ENCODE measurements at places on chromosomes 4 and X.

GRCh38 chrX:104712515-104712914 lies 146.5 kb downstream of the IL1RAPL2 start:
- DNase-seq: no peak

DNA sequence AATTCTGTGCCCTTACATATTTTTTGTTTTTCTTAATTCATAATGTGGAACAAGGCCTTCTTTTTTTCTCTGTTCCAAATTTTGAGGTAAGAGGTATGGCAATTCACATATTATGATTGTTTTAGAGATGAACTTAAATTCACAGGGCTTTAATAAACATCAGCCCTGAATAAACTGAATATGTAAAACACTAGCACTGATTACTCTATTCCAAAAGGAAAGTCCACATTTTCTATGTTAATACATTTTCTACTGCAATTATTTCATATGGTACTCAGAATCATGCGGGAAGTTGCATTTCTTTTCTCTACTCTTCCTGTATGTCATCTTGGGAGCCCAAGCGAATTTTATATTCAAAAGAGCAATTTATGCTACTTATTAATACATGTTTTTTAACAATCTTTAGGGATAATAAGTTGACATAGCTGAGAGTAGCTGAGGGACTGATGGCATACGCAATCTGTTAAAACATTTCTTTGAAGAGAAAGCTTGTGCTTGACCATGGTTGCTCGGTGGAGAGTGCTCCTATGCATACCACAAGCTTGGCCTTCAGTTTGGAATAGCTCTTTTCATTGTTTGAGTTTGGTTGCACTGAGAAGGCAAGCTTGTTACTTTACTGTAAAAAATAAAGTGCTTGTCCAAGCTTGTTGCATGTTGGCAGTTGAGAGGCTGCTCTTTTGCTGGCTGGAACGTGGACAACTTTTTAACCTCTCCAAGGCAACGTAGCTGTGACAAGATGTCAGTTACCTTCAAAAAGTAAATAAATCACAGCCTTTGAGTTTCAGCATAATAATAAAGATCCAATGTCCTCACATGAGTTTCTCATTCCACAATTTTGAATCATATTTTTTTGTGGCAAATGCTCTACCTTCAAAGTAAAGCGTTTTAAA lies 196.3 kb upstream of the SPRY1 start:
- no peak for DNase-seq

DNA sequence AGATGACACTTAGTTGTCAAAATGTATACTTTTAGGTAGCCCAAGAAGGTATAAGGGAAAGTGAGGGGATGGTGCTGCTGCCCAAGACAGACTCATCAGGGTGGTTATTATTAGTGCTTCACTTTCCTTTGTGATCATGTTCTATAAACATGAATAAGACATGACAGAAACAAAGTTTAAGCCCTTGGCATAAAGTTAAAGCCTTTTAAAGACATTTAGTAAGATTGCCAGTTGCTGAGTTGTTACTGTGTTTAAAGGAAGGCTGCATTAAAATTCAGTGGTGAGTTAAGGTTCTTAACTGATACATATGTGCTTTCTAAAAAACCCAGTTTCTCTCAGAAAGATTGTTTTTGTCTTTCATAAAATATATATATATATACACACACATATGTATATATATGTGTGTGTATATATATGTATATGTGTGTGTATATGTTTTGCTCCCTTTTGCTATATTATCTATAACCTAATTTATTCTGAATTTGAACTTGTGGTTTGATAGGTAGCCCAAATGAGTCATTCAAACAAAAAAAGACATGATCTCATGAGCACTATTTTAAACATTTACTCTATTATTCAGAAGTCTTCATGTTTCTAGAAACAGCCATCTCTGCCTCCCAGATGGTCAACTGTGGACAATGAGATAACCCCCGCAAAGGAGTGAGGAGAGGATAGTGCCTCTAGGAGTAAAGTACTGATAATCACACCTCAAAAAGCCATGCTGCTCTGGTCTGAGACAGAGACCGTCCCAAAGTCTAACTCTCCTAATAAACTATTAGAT lies 98.1 kb upstream of the OTUD4 start:
- DNase-seq: no peak

DNA sequence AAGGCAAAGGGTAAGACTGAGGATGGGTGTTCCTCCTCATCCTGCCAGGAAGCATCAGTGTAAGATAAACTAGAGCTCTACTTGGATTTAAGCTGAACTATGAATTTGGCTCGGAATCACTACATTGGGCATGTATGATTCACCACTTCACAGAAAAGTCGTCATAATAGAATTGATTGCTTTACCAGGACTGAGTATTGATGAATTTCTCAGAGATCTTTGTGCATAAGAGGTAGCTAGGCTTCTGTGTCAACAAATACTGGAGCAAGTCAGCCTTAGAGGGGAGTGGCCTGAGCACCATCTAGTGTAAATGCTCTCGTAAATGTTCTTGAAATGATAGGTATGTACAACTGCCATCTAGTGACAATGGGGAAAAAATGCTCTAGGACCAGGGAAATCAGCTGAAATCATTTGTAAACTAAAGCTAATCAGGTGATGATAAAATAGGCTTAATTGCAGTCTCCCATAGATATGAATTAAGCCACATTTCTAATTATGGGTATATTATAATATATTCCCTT lies 309.5 kb upstream of the FMR1 start:
- DNase-seq: no peak

DNA sequence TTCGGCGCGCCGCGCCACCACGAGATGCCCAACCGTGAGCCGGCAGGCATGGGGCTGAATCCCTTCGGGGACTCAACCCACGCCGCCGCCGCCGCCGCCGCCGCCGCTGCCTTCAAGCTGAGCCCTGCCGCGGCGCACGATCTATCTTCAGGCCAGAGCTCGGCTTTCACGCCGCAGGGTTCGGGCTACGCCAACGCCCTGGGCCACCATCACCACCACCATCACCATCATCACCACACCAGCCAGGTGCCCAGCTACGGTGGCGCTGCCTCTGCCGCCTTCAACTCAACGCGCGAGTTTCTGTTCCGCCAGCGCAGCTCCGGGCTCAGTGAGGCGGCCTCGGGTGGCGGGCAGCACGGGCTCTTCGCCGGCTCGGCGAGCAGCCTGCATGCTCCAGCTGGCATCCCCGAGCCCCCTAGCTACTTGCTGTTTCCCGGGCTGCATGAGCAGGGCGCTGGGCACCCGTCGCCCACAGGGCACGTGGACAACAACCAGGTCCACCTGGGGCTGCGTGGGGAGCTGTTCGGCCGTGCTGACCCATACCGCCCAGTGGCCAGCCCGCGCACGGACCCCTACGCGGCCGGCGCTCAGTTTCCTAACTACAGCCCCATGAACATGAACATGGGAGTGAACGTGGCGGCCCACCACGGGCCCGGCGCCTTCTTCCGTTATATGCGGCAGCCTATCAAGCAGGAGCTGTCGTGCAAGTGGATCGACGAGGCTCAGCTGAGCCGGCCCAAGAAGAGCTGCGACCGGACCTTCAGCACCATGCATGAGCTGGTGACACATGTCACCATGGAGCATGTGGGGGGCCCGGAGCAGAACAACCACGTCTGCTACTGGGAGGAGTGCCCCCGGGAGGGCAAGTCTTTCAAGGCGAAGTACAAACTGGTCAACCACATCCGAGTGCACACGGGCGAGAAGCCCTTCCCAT lies 1.1 kb downstream of the ZIC3 start:
- DNase-seq: no peak

GRCh38 chr4:8035371-8035780 lies 95.7 kb upstream of the AFAP1 start:
- DNase-seq: no peak

DNA sequence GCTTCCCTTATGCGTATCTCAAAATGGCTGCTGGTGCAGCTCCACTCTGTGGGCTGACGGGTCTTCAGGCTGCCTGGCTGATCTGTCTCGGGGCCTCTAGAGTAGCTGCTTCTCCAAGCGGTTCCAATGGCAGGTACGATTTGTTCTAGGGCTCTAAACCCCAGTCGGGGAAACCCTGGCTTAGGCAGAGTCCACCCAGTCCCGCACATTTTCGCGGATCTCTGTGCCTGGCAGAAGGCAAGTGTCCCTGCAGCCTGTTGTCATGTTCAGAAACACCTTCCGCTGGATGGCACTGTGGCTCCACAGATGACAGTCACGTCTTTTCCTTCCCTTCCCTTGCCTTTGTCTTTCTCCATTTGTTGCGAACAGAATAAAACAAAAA lies 54.4 kb downstream of the NBDY start:
- peak; percentile 61 for DNase-seq

DNA sequence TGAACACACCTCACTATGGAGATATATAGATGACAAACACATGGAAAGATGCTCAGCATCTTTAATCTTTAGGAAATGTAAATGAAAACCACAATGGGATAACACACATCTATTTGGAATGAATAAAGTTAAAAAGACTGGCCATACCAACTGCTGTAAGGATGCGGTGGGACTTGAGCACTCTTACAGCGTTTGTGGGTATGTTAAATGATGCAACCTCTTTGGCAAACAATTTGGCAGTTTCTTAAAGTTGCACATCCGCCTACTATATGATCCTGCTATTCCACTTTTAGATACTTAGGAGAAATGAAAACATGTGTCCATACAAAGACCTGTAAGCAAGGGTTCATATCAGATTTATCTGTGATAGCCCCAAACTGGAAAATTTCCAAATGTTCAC lies 50.7 kb downstream of the MRPL1 start:
- DNase-seq: no peak

DNA sequence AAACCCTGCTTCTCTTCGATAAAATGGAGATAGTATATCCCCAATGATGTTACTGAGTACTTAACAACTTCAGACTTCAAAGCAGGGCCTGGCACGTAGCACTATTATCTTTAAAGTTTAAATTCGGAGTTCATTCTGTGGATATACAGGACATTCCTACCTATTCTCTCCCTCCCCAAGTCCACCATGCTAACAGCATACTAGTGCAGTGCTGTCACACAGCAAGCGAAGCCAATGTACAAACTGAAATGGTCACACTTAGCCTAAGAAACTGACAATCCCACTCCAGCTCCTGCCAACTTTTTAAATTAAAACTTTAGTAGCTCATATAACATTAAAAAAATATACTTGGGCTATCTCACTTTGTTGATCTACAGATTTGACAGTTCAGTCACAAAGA lies 1.2 kb upstream of the DNAJB14 start:
- DNase-seq: no peak

DNA sequence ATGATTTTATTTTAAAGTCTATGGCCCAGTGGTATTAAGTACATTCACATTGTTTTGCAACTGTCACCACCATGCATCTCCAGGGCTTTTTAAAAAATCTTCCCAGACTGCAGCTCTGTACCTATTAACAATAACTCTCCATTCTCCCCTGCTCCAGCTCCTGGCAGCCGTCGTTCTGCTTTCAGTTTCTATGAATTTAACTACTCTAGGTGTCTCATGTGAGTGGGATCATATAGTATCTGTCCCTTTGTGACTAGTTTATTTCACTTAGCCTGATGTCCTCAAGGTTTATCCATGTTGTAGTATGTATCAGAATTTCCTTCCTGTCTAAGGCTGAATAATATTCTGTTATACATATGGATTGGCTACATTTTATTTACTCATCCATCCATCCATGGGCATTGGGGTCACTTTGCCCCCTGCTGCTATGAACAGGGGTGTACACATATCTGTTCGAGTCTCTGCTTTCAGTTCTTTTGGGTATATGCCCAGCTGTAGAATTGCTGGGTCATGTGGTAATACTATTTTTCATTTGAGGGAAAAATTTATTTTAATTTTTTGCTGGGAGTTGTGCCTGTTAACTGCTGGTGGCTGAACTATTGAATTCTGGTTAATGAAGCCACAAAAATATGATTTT lies 131.3 kb downstream of the ARHGAP10 start:
- no peak for DNase-seq

DNA sequence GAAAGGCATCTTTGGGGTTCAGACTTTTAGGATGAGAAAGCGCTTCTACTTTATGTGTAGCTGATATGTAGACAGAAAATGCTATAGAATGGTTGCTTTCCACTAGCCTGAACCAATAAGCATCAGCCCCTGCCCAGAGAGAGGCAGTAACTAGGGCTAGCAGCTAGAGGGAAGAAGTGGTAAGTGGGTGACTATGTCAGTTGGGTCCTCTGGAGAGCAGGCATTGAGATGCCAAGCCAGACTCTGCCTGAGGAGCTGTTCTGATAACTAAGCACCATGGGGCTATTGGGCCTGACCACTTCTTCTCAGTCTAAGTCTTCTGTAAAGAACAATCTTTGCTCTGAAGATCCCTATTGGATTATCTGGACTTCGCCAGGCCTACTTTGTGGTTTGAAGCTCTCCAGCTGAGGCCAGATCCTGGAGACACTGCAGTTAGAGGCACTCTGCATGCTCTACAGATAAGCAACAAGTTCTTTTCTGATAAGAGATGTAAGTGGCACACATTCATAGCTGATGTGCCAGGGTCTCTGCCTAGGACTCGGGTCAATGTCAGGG lies 146.1 kb downstream of the RBM46 start:
- no peak for DNase-seq

- no peak for DNase-seq
Measured at GRCh38 chr4:185729391-185729804, 82.6 kb downstream of the SORBS2 start.

GRCh38 chr4:108384544-108384943 lies 215.8 kb upstream of the LEF1 start:
- no peak for DNase-seq

GRCh38 chr4:114813961-114814360 lies 215.4 kb downstream of the UGT8 start:
- no peak for DNase-seq

DNA sequence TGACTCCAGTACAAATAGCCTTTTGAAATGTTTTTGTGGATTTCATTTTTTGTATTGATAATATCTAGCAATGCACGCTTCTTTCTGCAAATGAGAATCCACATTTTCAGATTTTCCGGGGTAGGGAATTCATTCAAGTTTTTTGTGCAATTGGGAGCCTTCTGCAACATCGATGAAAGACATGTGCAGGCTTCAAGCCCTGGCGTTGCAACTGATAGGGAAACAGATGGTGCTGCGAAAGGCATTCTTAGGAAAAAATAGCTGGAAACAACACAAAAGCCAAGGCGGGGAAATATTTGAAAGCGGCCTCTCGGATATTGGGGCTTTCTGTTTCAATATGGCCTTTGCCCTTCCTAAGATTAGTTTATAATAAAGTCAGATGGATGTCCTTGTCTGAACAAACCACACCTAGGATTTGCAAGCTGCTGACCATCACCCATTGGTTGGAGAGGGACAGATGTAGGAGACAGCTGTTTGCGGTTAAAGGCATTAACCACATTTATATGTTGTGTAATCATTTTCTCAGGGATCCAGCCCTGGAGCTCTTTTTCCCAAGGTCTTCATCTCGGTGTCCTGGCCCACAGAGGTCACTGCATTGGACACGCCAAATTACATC lies 136.5 kb downstream of the PRKX start:
- DNase-seq: no peak

GRCh38 chr4:11474146-11474545 lies 45.5 kb upstream of the HS3ST1 start:
- no peak for DNase-seq

- DNase-seq: no peak
Measured at GRCh38 chr4:106868381-106869035, 167.6 kb downstream of the DKK2 start.

Measured in head of caudate nucleus (tissue), 42 donors.